ENCODE measurements at places on chromosomes 1 and 21.
A peak's percentile ranks its signal among the peaks of the same experiment; 100 is the strongest.

DNA sequence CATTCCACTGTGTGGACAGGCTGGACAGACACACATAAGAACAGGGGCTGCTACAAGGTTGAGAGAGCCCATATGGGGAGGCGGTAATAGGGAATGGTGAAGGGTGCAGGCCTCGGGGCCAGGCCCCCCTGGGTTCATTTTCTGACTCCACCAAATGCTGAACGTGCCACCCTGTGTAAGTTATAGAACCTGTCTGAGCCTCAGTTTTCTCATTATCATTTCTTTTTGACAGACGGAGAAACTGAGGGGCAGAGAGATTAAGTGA is 569.5 kb downstream of the PTPRU start:
- DNase-seq, result no peak

DNA sequence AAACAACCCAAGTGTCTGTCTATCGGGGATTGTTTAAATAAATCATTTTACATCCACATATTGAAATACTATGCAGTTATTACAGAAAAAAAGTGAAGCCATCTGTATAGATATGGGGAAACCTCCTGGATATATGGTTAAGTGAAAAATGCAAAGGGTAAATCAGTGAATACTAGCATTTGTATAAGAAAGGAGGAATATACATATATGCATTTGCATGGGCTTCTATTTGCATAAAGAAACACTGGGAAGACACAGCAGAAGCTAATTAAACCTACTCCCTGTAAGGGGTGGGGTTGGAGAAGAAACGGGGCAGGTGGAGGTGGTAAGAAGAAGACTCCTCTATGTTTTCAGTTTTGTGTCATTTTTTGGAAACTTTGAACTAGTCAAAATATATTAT is 16.6 kb upstream of the KIRREL1 start:
- no peak for DNase-seq

GRCh38 chr1:54475357-54475881 is 69.2 kb upstream of the SSBP3 start:
- no peak for DNase-seq

DNA sequence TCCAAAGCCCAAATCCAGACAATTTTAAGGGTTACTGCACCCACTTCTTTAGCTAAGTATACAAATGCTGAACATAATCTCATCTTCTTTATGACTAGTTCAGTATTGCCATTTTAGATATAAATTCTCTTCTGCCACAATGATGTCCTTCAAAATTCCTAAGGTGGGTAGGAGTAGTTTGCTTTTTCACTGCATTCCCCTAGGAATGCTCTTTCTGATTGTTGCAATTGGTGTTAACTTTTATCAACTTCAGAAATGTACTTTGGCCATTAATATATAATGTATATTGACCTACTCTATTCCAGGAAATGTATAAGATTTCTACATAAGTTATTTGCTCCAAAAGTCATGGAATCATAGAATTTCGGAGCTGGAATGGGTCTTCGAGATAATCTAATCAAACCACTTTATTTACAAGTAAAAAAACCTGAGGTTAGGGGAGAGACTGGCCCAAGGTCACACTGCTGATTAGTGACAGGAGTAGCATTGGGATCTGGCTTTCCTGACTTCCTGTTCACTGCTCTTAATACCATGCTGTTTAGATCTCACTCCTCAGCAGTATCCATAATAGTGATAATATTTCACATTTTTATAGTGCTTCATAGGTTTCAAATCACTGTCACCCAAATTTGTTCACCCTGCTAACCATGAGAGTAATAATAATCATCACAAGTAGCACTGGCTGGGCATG is 46.4 kb upstream of the RASAL2 start:
- no peak for DNase-seq

GRCh38 chr1:51506537-51506936 is 12.5 kb downstream of the EPS15 start:
- DNase-seq, result no peak

DNA sequence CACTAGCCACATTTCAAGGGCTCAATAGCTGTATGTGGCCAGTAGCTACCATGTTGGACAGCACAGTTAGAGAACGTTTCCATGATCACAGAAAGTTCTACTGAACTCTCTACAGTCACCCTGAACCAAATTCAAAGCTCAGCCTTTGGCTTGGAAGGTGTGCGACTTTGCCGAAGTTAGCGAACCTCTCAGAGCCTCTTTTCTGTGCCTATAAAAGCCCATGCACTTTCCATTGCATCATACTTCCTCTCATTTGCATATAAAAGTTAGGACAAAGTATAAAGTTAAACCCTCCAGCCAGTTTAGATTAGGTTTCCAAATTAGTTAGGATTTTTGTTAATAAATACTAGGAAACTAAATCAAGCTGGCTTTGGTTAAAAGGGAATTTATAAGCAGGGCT is 4.7 kb upstream of the SLC1A7 start:
- DNase-seq, result no peak

GRCh38 chr1:218171302-218171893 is 113.7 kb upstream of the RRP15 start:
- no peak for DNase-seq

DNA sequence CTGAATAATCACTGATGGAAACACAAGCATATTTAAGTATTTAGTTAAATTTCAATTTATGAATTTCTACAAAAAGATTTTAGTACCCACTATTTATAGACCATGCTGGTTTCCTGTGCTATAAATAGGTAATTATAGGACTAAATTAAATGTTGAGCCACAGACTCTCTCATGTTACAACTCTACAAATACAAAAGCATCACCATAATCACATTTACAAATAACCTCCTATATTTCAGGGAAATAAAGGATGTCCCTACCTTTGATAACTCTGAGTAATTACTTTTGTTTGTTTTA is 32.6 kb upstream of the CCDC190 start:
- no peak for DNase-seq

DNA sequence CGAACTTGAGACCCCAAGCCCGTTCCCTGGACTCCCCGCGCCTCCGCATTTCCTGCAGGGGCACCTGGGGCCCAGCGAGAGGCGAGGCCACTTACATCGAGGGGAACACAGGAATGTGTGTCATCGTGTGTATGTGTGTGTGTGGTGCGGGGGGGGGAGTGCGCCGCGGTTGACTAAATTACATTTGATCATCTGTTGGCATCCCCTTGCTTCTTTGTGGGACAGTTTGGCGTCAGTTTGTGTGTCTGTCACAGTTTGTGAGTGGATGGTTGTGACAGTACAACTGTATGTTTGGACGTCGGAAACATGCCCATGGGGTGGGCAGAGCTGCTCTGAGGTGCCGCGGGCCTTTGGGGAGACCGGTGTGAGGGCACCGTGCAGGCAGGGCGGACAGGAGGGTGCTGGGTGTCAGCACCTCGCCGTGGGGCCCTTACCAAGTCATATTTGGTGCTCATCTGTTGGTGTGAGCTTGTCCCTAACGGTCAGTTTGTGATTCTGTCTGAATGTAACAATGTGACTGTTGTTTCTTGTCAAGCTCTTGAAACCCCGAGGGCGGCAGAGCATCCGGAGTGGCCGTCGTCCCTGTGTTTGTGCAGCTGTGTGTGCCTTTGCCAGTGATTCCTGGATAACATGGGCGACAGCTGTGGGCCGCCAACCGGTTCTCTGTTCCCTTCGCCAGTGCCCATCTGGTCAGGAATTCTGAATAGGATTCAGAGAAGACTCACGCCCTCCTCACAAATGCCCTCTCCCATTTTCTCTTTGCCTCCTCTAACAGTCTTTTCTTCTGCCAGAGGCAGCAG is 899 bp downstream of the OPRD1 start:
- DNase-seq, result peak; percentile 75

GRCh38 chr21:26332867-26333266 is 162.3 kb upstream of the APP start:
- DNase-seq, result no peak

- DNase-seq, result no peak
Measured at GRCh38 chr21:31273278-31273677, 70.8 kb downstream of the TIAM1 start.

DNA sequence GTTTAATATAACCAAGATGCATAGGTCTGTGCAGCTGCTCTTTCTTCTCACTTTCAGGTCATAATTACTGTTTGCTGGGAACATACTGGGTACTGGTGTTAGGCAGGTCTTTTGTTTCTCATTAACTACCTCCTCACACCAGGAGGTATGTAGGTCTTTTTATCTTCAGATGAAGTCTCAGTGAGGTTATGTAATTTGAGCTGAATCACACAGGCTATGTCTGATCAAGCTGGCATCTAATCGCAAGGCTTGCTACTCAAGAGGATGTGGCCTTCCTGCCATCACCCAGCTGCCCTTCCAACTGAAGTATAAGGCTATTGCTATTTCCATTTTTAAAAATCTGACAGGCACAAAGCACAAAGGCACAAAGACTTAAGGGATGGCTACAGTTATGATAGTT is 96.4 kb downstream of the RUNX1 start:
- DNase-seq, result peak; percentile 8

DNA sequence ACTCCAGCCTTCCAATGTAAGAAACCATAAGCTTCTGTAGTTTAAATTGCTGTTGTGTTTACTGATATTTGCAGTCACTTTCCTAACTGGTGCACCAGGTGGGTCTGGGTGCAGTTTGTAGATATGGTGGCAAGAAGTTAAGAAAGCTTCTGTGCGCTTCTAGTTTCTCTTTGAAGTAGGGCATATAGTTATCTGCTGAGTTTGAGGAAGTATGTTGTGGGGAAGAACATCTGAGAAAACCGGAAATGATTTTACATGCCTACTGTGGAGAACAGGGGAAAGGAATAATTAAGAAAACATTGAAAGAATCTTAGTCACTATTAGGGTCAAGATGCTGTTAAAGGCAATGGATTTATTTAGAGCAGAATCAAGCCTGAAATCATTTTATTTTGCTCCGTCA is 14.9 kb upstream of the SLC44A5 start:
- no peak for DNase-seq

GRCh38 chr1:85373378-85373708 is 91.6 kb downstream of the DDAH1 start:
- no peak for DNase-seq

DNA sequence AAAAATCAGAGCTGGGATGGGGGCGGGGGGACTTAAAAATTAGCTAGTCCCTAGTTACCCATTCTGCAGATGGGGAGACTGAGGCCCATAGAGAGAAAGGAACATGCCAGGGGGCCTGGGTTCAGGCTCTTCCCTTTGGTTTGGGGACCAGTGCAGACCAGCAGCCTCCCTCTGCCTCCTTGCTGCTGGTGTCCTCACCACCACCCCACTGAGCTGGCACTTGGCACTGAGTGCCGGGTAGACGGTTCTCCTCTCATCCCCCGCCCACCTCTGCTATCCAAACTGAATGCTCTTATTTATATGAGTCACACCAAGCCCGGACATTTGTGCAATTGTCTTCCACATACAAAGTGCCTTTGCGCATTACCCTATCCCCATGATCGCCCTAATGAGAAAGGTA is 39.2 kb downstream of the CAMK2N1 start:
- no peak for DNase-seq

Data from NCI-H524 treated with DMSO at 0.1 percent for 48 hours (cell line).